Adipose tissue (tissue), 3 donors: ENCODE measurements at places on chromosomes 2 and 18. TPM values are rescaled to one million over a fixed set of nuclear protein-coding genes. Genes with fewer than 3 reads are reported as not detected.

Gene SFTPB
- polyA plus RNA-seq = 2.4 TPM

Gene SLC19A3
- 114 TPM for polyA plus RNA-seq

Gene WDR75
- 14.8 TPM for polyA plus RNA-seq

Gene TMEM178A
- polyA plus RNA-seq = 0.62 TPM

Gene GALR1
- polyA plus RNA-seq = 0.02 TPM
